Stimulated activated CD4-positive, alpha-beta T cell treated with anti-CD3 and anti-CD28 coated beads, Interleukin-4, amount 100 ng/mL, for 1 hour (primary cell): ENCODE measurements at places on chromosomes 12 and 14.

GRCh38 chr12:92765871-92766270 is 63.1 kb downstream of the PLEKHG7 start:
- no peak for DNase-seq

DNA sequence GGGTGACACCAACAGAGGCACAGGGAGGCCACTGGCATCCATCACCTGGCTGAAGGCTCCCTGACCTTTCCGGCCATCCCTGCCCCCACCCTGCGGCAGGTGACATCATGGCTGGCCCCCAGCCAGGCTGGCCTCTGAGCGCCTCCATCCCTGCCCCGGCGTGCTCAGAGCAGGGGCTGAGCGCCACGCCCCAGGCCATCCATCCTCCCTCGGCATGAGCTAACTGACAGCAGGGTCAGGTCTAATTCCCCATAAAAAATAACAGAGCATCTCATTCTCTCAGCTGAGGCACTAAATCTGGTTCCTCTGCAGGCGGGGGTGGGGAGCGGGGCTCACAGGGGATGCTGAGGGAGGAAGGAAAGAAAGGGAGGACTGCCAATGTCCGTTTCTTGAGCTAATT is 50.7 kb downstream of the PRIMA1 start:
- DNase-seq: no peak

DNA sequence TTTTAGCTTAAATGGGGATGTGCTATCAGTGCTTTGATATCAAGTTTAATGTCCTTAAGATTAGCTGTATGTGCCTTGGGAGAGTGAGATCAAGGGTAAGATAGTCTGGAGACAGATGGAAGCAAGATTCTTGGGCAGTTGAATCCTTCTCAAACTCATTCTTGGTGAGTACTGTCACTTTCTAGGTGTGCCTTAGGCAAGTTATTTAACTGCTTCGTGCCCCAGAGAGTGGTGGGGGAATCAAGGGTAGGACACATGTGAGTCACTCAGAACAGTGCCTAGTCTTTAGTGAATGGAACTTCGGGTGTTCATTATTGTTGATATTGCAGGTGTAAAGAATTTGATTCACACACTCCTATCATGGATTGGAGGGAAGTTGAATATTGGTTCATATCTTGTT is 803.7 kb downstream of the DIO2 start:
- DNase-seq: no peak

DNA sequence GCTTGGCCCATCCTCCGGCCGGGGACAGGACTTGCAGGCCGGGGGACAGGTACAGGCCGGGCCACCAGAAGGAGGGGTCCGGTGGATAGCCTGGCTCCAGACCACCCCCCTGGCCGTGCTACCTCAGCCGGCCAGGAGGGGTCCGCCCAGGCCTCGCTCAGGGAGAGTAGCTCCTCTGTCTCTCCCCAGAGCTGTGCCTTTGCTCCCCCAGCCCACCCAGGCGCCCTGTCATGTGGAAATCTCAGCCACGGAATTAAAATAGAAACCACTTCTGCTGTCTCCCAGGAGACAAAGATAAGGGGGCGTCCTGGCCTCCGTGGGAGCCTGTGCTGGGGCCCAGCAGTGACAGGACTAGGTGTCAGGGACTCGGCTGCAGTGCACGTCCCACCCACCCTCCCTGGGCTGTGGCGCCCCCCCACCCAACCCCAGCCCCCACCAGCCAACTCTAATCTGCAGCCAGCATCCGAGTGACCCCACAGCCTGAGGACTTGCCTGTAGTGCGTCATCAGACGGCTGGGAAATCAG is 3.3 kb upstream of the CRIP2 start:
- no peak for DNase-seq

DNA sequence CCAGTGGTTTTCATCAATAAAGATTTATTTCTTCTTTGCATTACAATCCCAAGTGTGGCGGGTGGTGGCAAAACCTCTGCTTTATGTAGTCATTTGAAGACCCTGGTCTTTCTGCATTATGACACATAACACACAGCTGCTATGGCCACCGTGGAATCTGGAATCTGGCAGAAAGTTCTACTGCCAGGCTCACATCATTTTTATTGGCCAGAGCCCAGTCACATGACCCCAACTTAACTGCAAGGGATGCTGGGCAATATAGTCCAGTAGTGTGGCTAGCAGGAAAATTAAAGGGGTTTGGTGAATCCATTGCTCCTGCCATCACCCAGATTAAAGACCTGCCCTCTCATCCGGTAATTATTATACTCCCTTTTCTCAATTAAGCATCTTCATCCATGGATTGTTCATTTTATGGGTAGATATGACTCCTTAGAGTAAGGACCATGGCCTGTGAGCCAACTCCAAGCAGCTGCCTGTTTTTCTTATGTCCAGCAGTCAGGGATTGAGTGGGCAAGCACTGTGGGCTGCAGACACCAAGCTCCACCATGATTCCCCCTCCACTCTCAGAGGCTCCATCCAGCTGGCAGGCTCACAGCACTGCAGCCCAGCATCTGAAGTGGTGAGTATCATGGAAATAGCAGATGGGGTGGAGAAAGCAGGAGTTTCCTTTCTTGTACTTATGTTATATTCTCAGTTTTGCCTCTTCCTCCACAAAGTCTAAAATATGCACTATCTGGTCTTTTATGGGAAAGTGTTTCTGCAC is 1030.7 kb downstream of the AACS start:
- no peak for DNase-seq
